ENCODE measurements at places on chromosomes 7 and 10.

- DNase-seq = no peak
These were observed 43.2 kb downstream of the HTRA1 start for GRCh38 chr10:122504610-122504950.

- DNase-seq = peak; percentile 26
These were observed 652 bp downstream of the PCGF5 start for GRCh38 chr10:91220954-91221675.

- no peak for DNase-seq
These were observed 175.7 kb upstream of the PTN start for GRCh38 chr7:137519181-137519691.

- DNase-seq = no peak
These were observed 568.7 kb downstream of the ETV1 start for GRCh38 chr7:13420726-13421125.

- no peak for DNase-seq
These were observed 63.8 kb upstream of the TEX47 start for GRCh38 chr7:88859288-88859687.

- DNase-seq = peak; percentile 47
These were observed 2.2 kb downstream of the FGFR2 start for GRCh38 chr10:121595806-121596688.

DNA sequence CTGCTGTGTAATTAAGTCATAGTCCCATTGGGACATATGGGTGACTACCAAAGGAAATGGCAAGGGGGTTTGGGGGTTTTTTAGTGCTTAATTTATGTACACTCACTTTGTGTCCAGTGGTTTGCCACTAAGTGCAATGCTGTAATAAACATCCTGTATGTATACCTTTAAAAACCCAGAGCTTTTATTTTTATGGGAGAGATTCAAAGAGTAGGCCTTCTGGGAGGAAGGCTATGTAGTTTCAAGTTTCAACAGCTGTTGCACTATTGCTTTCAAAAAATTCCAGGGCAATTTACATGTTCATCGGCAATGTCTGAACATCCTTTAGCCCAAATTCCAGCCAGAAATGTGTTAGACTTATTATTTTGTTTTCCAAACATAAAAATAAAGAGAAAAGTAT, 744.7 kb downstream of the XPNPEP1 start:
- no peak for DNase-seq

DNA sequence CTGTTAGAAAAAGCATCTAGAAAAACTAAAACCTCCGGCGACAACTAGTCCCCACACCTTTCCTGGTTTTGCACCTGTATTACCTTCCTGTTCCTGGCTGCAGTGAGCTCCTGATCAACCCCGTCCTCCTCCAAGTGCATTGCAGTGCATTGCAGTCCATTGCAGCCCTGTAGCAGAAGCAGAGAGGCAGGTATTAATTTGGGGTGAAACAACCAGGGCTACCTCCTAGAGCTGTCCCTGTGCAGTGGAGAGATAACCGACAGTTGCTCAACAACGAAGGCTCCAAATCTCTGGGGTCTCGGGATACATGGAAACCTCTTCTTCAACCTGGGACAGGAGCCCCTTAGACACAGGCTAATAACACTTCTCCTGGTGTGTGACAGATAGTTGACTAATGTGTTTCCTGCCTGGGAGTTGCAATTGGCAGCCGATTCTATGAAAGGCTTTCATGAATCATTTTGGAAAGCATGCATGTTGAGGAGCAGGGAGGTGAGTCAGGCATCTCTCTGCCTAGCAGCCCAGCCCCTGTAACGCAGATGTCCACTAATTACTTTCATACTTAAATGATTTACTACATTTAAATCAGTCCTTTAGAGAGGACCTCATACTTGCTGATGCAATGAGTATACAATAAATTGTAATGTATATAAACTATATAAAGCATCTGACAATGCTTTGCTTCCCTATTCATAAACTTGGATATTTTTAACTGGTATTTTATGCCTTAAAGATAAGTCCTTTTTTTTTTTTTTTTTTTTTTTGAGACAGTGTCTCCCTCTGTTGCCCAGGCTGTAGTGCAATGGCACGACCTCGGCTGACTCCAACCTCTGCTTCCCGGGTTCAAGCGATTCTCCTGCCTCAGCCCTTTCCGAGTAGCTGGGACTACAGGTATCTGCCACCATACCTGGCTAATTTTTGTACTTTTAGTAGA, 59.0 kb downstream of the PRR15 start:
- DNase-seq = no peak
